Bone marrow (tissue), 2 donors: ENCODE measurements at places on chromosomes 12 and 14.

GRCh38 chr14:100096656-100097055 is 31.4 kb downstream of the EVL start:
- no peak for DNase-seq

DNA sequence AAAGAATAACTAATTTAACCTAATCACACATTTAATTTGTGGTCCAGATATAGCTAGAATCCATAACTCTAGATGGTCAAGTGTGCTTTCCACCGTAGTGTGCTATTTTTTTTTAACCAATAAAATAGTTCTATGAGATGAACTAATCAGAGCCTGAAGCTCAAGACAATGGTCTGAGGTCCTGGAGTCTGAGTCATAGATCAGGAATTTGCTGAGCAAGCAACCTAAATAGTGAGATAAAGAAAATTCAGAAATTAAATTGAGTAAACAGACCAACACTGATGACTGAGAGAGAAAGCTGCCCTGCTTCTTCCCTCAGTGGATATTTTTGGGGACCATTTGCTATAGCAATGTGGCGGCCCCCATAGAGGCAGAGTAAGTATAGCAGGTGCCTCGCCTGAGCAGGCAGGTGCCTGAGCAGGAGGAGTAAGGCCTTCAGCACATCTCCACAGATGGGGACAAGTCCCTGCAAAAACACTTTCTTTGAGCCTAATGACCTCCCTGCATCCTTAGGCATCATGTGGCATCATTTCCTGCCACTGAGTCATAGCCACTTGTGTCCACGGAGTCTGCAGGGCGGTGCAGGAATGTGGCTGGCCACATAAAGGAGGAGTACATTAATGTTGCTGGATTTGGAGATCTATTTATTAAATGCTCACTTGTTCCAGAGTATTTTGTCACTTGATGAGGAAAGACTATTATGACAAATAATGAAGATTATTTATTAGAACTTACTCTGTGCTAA is 13.9 kb upstream of the CLEC4E start:
- no peak for DNase-seq

DNA sequence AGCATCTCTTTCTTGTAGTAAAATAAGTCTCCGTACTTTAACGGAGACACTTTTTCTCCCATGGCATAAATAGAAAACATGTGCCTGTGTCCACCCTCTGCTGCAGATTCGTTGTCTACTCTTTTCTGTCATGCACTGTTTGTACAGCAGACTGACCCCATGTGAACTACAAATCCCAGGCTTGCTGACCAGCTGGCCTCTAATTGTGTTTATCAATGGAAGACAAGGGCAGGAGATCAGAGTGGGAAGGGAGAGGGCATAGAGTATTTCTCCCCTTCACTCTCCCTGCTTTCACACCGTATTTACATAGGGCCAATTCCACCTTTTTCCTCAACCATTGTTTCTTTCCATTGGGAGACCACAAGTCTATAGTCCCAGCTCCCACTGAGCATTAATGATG is 31.0 kb upstream of the TMTC2 start:
- no peak for DNase-seq

- no peak for DNase-seq
Observed at GRCh38 chr14:104927901-104928300, 3.2 kb downstream of the PLD4 start.

DNA sequence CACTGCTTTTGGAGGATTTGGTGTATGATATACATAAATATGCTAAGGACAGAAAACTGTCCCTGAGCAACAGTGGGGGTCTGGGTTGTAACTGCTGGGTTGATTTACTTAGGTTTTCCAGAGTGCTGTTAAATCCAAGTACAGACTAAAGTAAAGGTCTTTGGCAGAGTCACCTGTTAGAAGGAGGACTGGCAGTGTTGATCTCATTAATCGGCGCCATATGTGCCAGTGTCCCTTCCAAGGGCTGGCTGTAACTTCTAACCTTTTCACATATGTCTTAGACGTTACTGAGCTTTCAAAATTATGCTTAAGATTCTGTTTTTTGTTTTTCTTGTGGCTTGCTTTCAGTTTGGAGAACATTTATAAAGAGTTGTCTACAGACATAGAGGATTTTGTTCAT is 5.1 kb downstream of the UNG start:
- DNase-seq: no peak

- no peak for DNase-seq
Observed at GRCh38 chr14:101185946-101186345, 282.4 kb upstream of the RTL1 start.

DNA sequence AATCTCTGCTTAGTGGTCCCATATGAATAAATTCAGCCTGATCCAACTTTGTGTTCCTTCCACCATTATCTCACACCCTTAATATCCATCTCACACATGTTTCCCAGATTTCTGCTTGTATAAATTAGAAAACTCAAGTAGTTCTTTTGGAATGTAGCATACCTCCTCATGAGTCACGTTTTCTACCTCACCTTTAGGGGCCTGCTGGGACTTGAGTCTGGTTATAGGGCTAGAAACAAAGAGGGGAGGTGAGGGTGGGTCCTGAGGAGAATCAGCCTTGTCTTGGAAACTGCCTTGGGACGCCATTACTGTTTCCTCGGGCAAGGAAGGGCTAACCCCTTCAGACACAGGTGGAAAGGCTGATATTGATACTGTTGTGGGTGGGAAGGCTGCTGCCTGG is 51.1 kb downstream of the EMP1 start:
- DNase-seq: no peak

- DNase-seq: no peak
Observed at GRCh38 chr12:108683906-108684556, 47.3 kb downstream of the CORO1C start.

DNA sequence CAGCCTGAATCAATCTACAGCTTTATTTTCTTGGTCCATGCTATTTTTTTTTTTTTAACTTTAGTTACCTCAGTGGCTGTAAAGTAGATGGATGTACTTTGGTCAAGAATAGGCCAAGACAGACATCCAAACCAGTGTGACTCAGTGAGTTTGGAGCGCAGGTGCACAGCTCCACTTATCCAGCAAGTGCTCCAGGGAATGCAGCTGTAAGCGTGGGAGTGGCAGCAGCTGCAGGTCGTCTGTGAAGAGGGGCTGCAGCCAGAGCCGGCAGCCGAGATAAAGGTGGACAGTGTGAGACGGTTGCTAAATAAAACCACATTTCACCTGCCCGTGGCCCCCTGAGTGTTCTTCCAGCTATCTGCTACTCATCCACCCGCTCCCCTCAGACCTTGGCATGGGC is 1018.7 kb downstream of the AACS start:
- DNase-seq: no peak

DNA sequence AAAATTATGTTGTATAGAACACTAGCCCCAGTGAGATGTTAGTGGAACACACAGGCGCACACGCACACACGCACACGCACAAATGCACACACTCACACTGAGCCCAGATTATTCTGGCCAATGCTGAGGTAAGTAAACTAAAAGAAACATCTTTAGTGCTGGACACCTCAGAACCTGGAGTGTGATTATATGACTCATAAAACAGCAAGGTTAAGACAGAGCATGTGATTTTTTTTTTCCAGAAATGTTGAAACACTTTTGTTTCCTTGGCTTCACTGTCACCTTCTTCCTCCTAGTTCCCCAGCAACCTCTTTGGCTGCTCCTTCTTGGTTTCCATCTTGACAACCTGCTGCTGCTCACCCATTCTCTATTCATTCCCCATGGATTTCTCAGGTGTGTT is 141.0 kb upstream of the ALG10B start:
- DNase-seq: no peak

- DNase-seq: no peak
Observed at GRCh38 chr12:126191031-126191891, 1126.0 kb downstream of the AACS start.

DNA sequence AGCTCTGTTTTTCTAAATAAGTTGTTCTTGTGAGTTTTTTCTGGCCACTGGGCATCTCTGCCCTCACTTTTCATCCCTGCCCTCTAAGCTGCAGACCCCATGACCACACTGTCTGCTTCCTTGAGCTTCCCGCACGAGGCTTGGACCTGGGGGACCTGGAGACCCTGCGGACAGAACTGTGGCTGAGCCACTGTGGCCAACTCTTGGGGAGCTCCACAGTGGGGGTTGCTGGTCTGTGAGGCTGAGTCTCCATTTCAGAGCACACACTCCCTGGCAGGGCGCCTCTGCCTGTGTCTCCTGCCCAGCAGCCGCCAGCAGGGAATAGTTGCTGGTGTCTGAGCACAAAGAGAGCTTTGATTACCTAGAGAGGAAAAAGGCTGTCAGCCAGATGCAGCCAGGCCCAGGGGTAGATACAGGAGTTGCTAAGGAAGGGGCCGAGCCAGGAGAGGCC is 13.1 kb upstream of the RIN3 start:
- no peak for DNase-seq

- no peak for DNase-seq
Observed at GRCh38 chr14:76413962-76414600, 38.1 kb downstream of the ESRRB start.

DNA sequence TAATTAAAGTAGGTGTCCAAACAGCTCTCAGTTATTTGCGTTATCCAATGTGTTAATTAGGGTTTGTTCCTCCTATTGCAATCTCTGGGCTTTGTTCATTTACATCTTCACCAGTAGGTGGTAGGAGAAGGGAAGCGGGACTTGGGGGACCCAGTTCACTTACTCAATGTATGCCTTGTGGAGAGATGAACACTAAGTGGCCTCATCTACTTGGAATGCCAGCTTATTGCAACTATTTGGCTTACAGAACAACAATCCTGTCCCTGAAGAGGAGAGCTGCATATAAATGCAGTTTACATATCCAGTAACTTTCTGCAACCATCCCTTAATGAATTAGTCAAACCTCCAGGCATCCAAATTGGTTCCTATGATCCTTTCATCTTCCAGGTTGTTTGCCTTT is 417.1 kb upstream of the CCDC196 start:
- no peak for DNase-seq
